ENCODE measurements at places on chromosomes 6 and 20.

DNA sequence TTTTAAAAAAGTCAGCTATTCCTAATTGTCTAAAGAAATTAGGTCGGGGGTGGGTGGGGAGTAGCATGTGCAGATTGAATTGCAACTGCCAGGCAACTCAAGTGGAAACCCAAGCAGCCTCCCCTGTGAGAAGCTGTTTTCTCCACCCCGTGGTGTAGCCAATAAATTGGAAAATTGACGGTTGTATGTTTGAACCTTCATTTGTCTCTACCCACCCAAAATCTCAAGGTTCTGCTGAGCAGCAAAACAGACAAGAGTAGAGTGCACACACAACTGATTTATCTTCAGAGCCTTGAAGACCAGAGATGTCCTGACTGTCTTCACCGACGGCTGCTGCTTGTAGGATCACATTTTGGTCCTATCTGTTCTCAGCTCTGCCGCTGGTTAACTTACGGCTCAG is 88.5 kb downstream of the DTD1 start:
- no peak for DNase-seq

DNA sequence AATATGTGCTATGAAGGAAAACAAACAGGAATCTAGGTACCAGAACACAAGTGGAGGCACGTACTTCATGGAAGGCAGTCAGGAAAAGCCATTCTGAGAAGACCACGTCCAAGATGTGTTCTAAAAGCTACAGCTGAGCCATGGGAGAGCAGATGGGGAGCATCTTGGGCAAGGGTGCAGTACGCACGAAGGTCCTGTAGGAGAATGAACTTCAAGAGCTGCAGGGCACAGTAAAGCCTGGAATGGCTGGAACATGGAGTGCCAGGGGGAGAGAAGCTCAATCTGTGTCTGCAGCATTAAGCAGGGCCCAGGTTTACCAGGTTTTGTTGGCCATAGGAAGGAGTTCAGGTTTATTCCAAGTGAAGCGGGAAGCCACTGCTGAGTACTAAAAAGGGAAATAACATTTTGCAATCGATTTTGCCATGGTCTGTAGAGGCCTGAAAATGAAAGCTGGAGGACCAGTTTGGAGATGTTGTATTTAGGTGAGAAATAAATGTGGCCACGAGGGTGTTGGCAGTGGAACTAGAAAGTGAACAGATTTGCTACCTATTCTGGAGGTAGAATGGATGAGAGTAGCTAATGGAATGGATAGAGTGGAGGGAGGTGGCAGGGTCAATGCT is 29.9 kb downstream of the ADTRP start:
- DNase-seq, result no peak

GRCh38 chr6:43304361-43304760 is 4.3 kb downstream of the CRIP3 start:
- DNase-seq, result no peak

DNA sequence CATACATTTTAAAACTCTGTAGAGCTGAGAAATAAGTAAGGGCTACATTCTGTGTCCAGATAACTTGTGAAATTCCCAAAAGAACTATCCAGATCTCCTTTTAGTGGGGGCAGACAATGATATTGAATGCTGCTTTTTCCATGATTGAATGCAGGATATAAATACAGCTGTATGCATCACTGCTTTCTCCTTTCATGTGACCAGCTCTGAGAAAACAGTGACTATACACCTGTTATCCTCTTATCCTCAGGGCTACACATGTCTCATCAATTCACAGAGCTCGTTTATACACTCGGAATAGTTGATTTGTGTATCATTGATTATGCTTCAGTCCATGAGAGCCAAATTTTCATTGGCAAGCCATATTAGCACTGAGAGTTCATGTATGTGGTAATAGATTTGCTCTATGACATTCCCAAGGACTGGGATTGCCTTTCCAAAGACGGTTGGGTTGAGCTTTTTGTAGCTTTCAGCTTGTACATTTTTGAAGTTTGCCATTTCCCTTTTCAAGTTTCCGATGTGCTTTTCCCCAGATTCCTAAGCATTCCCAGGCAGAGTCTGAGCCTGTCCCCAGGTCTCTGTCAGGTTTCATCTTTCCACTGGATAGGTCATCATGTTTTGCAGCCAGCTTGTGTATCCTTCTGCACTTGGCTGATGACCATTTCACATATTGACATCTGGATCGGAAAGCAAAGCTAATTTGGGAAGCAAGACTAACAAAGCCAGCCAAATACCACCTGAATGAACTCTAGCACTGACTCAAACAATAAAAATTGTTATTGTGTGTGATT is 97.7 kb downstream of the RFX6 start:
- no peak for DNase-seq

DNA sequence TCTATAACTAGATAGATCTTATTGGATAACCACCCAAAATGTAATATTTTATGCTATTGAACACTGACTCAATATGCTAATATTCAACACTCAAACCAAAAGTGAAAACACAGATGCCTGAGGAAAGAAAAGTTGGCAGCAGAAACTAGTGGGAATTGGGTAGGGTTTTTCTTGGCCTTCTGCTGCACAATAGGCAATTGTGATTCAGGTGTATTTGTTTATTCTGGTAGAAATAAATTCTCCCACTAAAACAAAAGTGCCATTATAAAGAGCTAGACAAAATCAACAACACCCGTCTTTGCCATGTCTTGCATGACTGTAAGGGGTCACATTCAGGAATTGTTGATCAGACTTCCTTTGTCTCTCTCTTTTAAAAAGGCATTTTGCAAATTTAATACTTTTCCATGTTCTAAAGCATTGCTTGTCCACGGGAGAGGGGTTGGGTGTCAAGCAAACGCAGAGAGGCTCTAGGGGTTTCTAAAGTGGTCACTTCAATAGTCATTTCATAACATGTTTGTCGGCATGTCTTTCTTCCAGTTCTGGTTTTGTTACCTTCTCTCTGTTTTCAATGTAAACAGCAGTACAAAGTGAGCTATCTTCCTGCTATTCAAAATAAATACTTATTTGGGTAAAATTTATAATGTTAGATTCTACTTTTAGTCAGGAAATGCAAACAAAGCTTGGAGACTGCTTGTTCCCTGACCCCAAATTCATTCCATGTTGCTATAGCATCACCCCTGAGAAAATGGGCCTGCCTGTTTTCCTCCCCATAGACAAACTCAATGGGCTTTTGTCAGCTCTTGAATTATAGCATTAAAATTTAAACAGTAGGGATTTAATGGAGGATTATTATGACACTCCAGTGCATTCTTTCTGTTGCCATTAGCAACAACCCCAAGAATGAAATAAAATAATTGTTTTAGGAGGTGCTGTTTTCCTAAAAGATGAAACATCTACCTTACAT is 217.0 kb upstream of the CCN2 start:
- no peak for DNase-seq

GRCh38 chr20:56875052-56875659 is 246.1 kb downstream of the TFAP2C start:
- DNase-seq, result no peak

DNA sequence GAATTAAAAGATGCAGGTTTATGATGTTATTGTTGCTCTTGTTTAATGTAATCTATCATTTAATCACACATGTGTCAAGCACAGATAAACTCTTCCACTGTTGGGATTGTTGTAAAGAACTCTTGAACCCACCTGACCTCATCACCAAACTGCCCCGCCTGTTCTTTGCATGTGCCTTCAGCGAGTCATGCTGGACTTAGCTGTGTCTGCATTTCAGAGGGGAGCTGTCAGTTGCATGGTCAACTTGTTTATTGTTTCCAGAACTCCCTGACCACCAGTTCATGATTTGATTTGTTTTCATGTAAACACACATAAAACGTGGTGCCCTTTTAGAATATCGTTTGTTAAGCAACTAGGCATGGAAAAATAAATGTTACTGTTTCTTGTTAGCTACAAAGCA is 93.6 kb downstream of the KHDC1L start:
- no peak for DNase-seq

DNA sequence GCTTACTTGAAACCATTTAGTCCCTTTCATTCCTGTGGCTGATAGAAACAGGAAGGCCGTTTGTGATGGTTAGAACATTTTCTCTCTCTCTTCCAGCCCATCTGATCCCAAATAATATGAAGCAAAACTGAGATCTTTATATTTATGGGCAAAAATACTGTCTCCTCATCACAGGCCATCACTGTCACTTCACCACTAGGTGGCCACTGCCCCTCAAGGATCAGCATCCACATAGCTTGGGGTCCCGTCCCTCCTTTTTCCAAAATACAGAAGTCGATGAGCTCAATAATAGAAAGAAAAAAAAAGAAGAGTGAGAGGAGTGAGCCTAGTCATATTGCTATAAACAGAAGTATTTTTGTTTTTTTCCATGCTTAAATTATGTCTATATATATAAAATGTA is 46.4 kb upstream of the LAMP5 start:
- DNase-seq, result no peak

GRCh38 chr6:129114636-129115391 is 231.9 kb downstream of the LAMA2 start:
- DNase-seq, result no peak

DNA sequence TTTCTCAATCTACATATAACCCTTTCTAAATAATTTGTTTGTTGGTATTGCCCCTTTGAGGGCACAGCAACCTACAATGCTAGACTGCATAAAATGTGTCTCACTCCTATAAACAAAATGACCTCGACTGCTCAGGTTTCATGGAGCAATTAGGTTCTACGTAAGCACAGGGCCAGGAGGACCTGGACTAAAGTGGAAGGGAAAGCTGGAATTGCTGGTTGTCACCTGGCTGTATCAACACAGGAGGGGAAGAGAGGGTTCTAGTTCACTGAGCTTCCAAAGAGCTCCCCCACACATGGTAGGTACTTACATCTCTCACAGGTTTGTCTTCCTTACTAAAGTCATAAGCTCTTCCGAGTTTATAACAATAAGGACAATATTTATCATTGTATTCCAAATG is 51.0 kb downstream of the NCOA6 start:
- DNase-seq, result peak; percentile 78

DNA sequence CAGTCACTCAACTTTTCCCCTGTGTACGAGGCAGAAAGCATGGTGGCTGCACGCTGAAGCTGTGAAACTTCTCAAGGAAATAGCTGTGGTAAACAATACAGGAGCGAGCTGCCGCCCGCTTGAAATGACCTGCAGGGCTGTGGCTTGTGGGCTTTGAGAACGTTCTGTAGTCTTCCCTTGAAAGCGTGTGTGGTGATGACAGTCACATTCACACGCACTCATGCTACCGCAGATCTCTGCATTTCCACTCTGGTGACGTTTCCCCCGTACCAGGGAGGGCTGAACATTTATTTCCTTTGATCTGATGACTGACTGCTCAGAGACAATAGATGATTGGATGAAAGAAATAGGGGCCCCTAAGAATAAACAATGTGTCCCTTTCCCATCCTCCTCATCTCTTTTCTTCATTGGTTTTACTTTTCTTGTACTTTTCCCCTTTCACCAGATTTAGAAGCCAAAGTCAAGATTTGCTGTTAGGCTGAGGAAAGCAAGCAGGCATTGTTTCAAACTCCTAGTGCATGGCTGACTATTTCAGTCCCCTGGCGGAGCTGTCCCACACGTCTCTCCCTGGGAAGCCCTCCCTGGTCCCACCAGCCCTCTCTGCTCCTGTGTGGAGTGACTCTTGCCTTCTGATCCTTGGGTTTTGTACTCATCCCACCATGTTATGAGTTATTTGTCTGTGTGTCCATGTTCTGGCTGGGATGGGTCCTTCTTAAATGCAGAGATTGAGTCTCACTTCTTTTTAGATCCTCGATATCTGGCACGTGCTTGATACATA is 3.9 kb downstream of the SYTL3 start:
- no peak for DNase-seq

- no peak for DNase-seq
Observed at GRCh38 chr20:48186915-48187314, 401.6 kb upstream of the SULF2 start.

GRCh38 chr6:56033401-56033800 is 158.0 kb upstream of the BMP5 start:
- no peak for DNase-seq

- DNase-seq, result no peak
Observed at GRCh38 chr6:105120570-105120969, 59.2 kb downstream of the POPDC3 start.

DNA sequence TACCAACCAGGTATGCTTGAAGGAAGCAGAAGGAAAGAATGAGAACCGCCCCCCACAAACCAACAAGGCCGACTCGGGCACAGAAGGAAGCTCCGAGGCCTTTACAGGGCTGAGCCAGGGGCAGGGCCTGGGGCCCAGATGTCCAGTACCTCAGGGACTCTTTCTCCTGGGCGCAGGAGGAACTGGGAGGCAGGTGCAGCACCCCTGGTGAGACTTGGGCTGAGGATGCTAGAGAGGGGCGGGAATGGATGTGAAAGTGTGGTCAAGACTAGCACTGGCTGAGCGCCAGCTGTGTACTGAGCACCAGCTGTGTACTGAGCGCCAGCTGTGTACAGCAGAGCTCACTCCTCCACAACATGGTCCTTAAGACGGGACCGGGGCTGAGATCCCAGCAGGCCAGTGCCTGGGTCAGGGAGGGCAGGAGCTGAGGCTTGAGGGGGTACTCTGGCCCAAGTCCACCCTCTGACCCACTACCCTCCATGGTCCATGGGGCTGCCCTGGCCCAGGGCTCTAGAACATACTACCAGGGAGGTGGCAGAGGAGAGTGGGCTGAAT is 369.4 kb downstream of the TAF4 start:
- no peak for DNase-seq

DNA sequence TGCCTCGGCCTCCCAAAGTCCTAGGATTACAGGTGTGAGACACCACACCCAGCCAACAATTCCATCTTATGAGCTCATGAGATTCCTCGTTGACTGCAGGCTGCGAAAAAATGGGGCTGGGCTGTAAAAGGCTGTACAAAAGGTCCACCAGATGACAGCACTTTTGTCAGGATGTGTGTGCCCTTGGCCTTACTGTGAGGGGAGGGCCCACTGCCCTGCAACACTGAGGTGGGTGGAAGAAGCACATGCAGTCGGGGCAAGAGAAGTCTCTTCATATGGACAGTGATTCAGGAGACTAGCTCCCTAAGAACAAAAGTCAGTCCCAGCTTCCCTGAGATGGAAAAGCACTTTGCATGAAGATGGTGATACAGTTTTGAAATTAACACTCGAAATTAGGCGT is 50.5 kb downstream of the KCTD20 start:
- no peak for DNase-seq

DNA sequence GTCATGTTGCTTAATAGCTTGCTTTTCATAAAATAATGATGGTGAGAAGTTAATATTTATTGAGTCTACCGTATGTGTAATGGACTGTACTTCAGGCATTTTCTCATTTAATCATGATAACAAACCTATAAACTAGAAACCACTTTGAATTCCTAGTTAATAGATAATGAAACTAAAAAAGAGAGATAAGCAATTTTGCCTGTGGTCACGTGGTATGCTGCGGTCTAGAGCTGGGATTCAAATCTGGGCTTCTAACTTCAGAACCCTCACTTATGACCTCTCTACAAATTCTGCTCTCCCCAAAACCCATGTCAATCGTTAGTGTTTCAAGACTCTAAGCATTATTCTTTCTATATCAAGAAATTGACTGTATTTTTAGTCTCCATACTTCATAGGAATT is 700.7 kb downstream of the PRKN start:
- DNase-seq, result no peak

Measured in NCI-H2029 treated with DMSO at 0.1 percent for 48 hours (cell line).